ENCODE measurements at places on chromosomes 1 and 21.

DNA sequence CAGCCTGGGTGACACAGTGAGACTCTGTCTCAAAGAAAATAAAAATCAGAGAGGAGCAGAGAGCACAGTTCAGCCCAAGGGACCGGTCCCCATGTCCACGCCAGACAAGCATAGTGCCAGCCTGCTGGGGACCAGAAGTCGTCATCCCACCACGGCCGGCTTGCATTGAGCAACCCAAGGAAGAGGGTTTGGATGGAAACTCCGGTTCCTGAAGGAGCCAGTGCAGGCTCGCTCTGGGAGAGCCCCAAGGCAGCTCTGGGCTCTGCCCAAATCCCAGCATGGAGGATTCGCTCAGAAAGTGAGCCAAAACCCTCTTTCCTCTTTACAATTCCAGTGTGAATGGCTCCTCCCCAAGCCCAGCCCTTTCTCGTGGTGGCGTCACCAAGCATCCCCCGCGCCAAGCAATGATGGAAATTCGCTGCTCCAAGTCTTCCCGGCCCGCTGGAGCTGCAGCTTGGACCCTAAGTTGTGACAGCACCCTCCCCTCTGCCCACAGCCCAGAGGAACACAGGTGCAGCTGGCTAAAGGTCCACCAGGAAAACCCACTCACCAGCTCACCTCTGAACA is 64.1 kb upstream of the SLC25A33 start:
- no peak for DNase-seq

DNA sequence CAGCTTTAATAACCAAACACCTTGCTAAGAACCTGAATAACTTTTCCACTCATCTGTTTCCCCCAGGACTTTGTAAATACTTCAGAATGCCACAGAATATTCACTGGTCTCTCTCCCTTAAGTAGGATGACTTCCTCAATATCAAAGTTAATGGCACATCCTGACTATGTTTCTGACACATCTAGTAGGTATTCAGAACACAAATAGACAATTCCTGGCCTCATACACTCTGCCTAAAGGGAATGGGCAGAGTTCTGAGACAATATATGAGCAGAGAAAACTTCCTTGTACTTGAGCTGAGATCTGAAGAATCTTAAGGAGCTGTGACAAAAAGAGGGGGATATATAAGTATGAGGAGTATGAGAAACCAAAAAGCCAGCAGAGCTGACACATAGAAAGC is 34.8 kb downstream of the ANKRD13C start:
- no peak for DNase-seq

- peak; percentile 25 for DNase-seq
These were observed 1.1 kb downstream of the RALGPS2 start for GRCh38 chr1:178726087-178726517.

DNA sequence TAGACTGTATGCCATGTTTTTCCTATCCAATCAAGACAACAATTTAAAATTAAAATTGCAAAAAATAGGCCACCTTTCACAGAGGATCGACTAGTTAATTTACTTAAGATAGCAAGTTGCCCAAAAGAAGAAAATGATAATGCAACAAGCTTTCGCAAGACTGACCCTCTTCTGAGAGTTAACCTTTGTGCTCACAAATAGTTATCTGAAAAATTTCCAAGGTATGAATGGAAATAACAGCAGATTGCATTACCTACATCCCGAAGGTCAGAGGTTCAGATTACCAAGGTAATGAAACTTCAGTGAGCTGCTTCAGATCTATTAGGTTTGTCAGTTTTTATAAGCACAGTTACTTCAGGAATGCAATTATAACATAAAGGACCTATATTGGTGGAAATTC is 298.0 kb downstream of the KCTD3 start:
- DNase-seq = no peak

DNA sequence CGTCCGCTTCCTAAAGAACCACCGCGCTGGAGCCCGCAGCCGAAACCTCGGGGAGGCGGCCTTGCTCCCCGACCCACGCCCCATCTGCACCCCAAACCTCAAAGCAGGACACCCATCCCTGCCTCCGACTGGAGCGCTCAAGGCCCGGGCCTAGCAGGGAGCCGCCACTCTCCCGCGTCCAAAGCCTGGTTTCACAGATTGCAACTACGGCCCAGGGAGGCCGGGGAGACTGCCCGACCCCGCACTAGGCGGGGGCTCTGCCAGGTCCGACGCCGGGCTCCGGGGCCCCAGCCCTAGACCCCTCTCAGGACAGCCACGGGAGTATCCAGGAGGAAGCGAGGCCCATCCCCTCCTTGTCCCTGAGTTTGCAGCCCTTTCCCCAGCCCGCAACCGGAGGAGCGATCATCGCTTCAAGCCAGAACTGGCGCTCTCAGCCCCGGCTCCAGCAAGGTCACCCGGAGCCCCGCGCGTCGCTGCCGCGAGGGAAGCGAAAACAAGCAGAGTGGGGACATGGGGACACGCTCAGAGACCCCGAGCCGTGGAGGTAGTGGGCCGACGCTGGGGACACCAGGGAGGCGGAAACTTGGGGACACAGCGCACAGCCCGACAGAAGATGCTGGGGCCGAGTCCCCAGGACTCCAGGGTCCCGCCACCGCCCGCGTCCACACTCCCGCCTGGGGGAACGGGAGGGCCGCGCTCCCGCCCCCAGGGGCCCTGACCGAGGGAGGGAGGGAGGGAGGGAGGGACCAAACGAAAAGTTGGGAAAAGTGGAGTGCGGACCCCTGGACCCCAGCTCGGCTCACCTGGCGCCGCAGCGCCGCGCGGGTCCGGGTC is 433 bp downstream of the TMEM200B start:
- no peak for DNase-seq

DNA sequence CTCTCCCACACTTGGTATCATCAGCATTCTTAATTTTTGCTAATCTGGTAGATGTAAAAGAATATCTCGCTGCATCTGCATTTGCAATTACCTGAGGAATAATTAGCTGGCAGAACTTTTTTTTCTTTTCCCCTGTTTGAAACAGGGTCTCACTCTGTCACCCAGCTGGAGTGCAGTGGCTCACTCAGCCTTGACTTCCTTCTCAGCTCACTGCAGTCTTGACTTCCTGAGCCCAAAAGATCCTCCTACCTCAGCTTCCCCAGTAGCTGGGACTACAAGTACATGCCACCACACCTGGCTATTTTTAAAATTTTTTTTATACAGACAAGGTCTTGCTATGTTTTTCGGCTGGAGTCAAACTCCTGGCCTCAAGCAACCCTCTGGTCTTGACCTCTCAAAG is 35.4 kb upstream of the ENAH start:
- DNase-seq = no peak

DNA sequence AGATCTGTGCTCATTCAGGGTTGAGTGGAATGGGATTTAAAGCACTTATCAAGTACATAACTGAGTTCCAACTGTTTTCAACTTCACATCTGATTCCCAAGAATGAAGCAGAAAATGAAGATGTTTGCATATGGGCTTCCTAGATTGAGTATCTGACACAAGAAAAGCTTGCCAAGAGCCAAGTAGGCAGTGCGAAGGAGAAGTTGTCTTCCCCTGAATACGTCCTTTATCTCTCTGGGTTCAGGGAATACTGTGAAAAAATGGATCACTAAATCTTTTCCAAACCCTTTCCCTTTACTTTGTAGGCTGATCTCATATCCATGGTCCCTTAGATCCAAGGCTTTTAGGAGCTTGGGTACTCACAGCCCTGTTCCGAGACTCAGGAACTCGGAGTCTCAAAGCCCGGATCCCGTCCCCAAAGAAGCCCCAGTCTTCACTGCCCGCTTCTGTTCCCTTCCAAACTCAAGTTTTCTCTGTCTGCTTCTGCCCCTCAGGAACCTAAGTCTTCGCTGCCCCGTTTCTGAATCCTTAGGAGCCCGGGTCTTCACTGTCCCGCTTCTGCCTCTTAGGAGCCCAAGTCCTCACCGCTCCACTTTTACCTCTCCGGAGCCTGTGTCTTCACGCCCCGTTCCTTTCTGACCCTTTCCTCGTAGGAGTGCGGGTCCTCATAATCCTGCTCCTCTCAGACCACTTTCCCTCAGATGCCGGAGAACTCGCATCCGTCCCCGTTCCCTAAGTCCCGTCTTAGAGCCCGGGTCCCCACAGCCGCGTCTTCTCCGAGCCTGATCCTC is 616 bp downstream of the TAF12 start:
- no peak for DNase-seq

DNA sequence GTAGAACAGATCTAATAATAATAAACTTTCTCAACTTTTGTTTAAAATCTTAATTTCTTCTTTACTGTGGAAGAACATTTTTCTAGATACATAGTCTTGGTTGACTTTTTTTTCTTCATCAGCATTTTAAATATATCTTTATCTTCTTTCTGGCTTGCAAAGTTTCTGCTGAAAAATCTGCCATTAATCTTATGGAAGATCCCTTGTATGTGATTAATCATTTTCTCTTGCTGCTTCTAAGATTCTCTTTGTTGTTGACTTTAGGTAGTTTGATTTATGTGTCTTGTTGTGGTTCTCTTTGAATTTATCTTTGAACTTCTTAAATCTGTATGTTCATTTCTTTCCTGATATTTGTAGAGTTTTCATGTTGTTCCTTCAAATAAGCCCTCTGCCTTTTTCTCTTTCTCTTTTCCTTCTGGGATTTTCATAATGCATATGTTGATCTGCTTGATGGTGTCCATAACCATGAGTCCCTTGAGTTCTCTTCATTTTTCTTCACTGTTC is 657.6 kb upstream of the CXADR start:
- DNase-seq = no peak

- DNase-seq = no peak
These were observed 121.1 kb upstream of the ST6GALNAC5 start for GRCh38 chr1:76746206-76746605.

DNA sequence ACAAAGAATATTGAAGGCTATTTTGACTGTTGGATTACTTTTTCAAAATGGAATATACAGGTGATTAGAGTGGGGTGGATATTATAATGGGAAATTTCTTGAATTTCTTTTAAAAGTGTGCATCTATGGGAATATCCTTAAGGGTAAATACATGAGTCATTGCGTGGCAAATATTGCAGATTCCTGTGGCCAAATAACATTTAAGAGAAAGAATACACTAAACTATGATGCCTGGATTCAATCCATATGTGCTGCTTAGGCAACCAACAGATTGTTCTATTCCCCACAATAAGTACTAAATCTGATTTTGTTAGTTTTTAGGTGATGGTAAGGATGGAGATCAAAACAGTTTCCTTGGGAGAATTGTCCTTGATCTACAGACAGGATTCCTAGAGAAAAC is 119.5 kb downstream of the HMCN1 start:
- DNase-seq = no peak

GRCh38 chr1:195618287-195618686 is 990.0 kb downstream of the KCNT2 start:
- DNase-seq = no peak

GRCh38 chr1:43949678-43950077 is 2.9 kb downstream of the IPO13 start:
- DNase-seq = no peak

GRCh38 chr1:84257617-84258016 is 43.9 kb upstream of the SAMD13 start:
- no peak for DNase-seq

All from activated CD4-positive, alpha-beta T cell treated with anti-CD3 and anti-CD28 coated beads for 24 hours (primary cell).